ENCODE measurements at places on chromosomes 4 and X.
A peak's percentile ranks its signal among the peaks of the same experiment; 100 is the strongest.

- no peak for DNase-seq
Observed at GRCh38 chrX:109534933-109535332, 1.7 kb upstream of the NXT2 start.

GRCh38 chr4:4912155-4912554 lies 52.7 kb downstream of the MSX1 start:
- no peak for DNase-seq

GRCh38 chrX:331151-331824 lies 12.7 kb upstream of the GTPBP6 start:
- no peak for DNase-seq

DNA sequence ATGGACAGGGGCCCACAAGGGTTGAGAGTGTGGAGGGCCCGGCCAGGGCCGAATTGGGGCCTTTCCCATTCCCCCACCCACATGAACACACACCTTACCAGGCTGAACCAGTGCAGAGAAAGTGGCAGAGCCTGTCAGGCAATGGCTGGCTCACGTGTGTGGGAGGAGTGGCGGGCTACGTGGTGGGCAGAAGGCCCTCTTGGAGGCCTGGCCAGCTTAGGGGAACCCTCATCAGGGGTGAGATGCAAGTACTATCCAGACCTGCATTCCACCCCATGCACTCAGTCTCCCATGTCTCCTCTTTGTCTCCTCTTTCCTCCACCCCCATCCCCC lies 965 bp downstream of the TCEAL4 start:
- DNase-seq = no peak

- no peak for DNase-seq
Observed at GRCh38 chr4:128322311-128322710, 34.7 kb upstream of the PGRMC2 start.

GRCh38 chrX:3962511-3963311 lies 249.3 kb upstream of the PRKX start:
- no peak for DNase-seq

GRCh38 chr4:2537011-2537830 lies 774 bp downstream of the FAM193A start:
- DNase-seq = peak; percentile 17

GRCh38 chr4:124904723-124905388 lies 192.3 kb upstream of the ANKRD50 start:
- no peak for DNase-seq

DNA sequence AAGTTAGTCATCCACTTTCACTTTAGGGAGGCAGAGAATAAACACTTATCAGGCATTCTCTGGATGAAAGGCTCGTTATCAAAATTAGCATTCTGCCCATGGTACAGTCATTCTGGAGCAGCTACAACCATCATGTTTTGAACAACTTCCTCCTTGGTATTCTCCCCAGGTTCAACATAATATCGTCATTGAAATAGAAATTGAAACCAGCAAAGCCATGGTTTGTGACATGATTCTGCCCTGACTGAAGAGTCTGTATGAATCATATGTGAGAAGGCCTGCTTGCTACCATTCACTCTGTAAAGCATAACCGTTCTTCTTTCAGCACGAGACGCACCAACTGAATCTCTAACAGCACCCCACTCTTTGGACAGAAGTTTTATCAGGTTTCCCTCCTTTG lies 127.5 kb upstream of the RADX start:
- DNase-seq = no peak
